ENCODE measurements at places on chromosomes 5 and 9. TPM values are rescaled to one million over a fixed set of nuclear protein-coding genes. Genes with fewer than 3 reads are reported as not detected.
A peak's percentile ranks its signal among the peaks of the same experiment; 100 is the strongest.

- DNase-seq, result no peak
Observed at GRCh38 chr9:123355761-123356431, at the start of gene CRB2. Gene CRB2, plus strand, starts transcription at chr9:123356197. Its CDS starts 64 bp downstream, at chr9:123356261.

GRCh38 chr9:19032406-19032805 is 603 bp downstream of the SAXO1 start:
- no peak for DNase-seq

OBP2A gene
- total RNA-seq, result not detected

- no peak for DNase-seq
Observed at GRCh38 chr5:24208686-24209106, 436.1 kb downstream of the CDH10 start.

DNA sequence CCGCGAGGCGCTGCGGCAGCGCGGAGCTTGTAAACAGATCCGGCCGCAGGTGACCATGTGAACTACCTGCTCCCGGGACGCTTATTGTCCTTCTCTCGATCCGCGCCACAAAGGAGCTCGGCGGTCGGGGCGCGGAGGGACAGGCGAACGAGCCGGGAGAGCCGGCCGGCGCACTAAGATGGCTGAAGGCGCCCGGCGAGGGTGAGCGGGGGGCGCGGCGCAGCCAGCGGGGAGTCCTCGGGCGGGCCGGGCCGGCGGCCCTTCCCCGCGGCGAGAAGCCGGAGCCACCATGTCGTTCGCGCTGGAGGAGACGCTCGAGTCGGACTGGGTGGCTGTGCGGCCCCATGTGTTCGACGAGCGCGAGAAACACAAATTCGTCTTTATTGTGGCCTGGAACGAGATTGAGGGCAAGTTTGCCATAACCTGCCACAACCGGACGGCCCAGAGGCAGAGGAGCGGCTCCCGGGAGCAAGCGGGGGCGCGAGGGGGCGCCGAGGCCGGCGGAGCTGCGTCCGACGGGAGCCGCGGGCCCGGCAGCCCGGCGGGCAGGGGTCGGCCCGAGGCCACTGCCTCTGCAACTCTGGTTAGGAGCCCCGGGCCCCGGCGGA is 535 bp downstream of the JMY start:
- DNase-seq, result peak; percentile 63

CACNA1B gene
- total RNA-seq, result 0.08 TPM

DNA sequence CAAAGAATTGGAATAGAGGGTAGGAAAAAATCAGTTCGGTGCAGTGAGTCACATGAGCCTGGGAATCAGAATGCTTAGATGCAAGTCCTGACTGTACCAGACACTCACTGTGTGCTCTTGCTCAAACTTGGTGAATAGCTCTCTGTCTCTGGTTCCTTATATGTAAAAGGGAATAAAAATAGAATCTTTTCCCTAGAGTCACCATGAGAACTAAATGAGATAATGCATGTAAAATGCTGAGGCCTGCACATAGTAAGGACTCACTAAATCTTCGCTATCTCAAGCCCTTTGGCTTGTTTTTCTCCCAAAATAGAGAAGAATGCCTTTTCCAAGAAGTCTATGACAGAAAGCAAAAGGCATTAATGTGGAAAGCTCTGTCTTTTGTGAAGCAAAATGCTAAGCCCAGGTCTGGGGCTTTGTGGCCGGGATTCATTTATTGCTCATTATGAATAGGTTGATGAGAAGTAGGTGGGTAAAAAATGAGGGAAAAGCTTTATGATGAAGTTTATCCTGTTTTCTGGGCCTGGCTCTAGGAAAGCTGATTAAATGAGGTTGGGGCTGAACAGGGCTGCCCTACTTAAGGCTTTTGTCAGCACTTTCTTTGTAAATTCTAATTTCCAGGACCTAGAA is 483.3 kb downstream of the DMAC1 start:
- DNase-seq, result no peak

EIF4EBP3 gene
- 20.0 TPM for total RNA-seq

DNA sequence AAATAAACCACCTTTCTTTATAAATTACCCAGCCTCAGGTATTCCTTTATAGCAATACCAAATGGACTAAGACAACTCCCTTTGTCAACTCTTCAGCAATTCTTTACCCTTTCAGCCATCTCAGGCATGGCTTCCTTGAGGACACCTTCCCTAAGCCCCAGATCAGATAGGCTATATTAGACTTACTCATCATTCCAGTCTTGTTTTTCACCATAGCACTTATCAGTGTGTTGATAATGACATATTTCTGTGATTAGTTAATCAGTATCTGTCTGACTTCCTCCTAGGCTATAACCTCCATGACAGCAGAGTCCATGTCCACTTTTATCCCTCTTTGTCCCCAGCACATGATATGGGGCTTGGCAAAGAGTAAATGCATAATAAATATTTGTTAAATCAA is 238.1 kb downstream of the ACTL7B start:
- DNase-seq, result no peak

- no peak for DNase-seq
Observed at GRCh38 chr5:9627541-9627940, 2.6 kb downstream of the TAS2R1 start.

CARTPT gene
- total RNA-seq, result not detected

PCDHB5 gene
- total RNA-seq, result 0.72 TPM

DNA sequence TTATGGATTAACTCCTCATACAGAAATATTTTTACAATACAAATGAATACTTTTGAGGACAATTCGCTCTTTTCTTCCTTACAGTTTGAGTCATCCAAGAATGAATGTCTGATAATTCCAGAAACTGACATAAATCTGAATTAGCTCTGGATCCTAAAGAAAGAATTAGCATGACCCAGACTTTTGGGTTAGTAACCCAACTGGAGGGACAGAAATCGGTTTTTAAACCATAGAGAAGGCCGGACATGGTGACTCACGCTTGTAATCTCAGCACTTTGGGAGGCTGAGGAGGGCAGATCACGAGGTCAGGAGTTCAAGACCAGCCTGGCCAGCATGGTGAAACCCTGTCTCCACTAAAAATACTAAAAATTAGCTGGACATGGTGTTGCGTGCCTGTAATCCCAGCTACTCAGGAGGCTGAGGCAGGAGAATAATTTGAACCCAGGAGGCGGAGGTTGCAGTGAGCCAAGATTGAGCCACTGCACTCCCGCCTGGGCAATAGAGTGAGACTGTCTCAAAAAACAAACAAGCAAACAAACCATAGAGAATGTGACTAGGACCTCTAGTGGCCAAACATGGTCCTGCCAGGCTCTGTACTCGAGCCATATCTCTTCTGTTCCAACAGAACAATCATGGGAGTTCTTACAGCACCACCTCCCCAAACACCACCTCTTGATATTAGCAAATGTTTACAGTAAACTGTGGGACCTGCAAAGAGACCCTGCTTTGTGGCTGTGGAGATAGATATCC is 44.8 kb downstream of the LURAP1L start:
- DNase-seq, result no peak

SOX30 gene
- total RNA-seq, result not detected

GRCh38 chr5:52693280-52693679 is 94.4 kb upstream of the ITGA1 start:
- DNase-seq, result no peak

DNA sequence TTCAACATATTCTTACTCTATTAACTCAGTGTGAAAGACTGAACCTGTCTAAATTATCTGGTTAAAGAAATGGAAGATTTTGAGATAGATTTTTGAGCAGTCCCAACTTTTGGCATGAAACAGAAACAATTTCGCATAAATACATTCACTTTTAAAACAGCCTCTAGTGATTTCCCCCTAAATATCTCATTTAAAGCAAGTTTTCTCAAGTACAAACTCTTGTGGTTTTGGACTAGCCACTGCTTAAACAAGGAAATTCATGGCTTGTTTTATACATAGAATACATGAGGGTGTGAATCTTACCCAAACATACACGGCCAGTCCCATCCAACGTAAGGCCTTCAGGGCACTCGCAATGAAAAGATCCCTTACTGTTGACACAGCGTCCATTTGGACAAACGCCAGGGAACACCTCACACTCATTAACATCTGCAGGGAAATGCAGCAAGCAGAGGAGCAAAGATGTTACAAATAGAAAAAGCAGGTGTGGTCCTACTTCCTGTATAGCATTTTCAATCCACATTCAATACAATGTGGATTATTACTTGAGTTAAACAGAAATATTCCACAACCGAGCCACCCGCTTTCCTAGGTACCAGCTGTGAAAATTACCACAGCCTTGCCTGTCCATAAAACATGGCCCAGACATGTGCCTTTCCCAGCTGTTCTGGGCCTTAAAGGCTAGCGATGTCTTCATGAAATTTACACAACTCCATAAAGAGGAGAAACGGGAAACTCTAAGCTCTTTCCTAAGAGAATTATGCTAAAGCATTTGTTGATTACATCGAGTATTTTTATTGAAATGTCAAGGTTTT is 188.8 kb downstream of the FBN2 start:
- DNase-seq, result no peak

CDO1 gene
- total RNA-seq, result 2.6 TPM

- DNase-seq, result no peak
Observed at GRCh38 chr9:35687306-35687705, 2.4 kb downstream of the TPM2 start.

DNA sequence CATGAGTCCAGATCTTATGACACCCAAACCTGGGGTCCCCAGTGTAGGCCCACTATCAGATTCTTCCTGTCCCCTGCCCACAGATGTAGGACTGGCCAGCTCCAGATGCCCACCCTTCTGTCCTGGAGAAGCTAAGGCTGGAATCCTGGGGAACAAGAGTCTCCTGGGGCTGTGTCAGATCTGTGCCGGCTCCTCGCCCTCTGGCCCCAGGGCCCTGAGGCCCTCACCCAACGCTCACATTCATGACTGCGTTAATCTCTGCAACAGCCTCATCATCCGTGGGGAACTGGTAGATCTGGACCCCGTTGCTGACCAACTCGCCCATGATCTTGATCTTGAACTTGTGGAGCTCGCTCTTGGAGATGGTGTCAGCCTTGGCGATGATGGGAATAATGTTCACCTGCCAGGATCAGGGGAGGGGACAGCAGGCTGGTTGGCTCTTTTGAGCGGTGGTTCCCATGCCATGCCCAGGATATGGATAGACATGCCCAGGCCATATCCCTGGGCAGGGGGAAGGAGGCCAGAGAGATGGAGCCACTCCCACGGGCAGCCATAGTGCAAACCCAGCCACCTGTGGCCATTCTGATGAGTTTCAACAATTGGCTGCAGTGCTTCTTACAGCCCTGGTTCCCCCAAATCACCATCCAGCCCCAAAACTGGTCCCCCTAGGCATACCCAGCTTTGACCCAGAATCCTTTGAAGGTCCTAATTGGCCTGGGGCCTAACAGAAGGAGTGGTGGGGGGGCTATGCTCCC is 14.6 kb downstream of the SEPTIN8 start:
- no peak for DNase-seq

PCDHB13 gene
- total RNA-seq, result 6.0 TPM

KCNV2 gene
- not detected for total RNA-seq

GRCh38 chr9:136750526-136750925 is 2.2 kb upstream of the LCN6 start:
- no peak for DNase-seq

PCDHGC5 gene
- total RNA-seq, result 1.6 TPM

DNA sequence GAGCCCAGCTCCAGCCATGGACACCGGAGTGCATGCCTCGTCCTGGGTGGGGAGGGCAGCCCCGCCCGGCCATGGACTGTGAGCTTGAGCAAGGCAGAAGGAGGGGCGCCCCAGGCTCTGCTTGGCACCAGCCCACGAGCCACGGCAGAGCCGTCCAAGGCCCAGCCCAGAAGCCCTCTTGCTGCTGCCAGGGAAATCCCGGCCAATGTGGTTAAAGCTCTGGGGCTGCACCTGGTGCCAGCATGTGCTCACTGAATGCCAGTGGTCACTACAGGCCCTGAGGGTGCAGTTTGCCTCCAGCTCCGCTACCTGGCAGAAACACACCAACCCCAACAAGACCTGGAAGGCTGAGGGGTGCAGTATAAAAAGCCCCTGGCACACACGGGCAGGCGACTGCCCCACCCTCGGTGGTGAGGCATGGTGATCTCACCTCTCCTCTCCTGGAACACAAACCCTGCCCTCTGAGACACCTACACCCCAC is 11.8 kb downstream of the BRD3 start:
- DNase-seq, result peak; percentile 91

DNA sequence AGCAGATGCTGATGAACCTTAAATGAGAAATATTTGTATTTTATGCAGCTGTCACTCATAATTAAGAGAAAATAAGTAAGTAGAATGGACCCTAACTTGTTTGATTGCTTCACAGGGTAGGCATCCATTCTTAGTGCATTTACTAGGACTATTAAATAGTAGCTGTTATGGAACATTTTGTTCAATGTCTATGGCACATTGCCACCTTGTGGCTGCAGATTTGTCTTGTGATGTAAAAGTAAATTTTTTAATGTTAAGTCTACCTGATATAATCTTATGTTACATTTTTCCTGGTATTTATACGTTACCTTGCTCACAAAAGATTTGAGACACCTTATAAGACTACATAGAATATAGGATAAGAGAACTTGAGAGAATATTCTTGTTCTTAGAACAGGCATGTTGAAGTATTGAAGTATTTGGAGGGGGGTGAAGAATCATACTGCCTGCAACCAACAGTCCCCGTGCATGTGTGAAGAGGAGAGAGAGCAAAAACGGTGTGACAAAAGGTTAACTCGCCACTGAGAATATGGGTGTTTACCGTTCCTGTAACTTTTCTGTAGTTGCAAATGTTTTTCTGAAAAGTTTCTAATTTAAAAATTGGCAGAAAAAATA is 161.1 kb downstream of the MAST4 start:
- no peak for DNase-seq

DNA sequence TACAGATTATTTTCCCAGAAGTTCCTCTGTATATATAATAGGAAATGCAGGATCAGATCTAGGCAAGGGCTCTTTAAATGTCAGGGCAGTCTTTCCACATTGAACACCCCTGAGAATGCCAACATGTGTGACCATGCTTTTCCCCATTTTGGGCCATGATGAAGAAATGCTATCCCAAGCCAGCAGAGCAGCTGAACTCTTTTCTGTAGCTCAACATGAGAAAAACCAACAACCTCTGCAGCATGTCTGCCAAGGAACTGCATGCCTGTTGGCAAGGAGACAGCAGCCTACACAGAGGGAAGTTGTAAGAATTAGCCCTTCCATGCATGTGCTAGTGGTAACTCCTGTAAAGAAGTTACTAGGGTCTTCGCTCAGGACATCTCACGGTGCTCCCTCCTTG is 9.5 kb upstream of the IFNK start:
- DNase-seq, result no peak
